RPMI8226 (cell line): ENCODE measurements at places on chromosomes 11 and 22.

DNA sequence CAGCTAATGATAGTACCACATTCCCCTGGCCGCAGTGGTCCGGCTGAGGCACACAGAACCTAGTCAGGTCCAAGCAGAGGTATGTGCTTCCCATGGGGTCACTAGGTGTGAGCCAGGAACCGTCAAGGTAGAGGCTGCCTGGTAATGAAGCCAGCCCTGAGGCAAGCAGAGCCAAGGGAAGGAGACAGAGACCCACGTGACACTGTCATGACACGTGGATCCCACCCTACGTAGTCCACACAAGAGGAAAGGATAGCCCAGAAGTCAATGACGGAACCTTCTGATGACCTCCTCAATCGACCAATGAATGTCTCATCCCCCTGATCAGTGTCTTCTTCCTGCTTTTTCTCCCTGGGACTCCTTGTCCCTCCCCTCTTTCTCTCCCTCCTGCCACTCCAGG, 19.0 kb downstream of the A4GALT start:
- no peak for DNase-seq

GRCh38 chr11:57778318-57779037, 16.9 kb downstream of the CTNND1 start:
- no peak for DNase-seq

DNA sequence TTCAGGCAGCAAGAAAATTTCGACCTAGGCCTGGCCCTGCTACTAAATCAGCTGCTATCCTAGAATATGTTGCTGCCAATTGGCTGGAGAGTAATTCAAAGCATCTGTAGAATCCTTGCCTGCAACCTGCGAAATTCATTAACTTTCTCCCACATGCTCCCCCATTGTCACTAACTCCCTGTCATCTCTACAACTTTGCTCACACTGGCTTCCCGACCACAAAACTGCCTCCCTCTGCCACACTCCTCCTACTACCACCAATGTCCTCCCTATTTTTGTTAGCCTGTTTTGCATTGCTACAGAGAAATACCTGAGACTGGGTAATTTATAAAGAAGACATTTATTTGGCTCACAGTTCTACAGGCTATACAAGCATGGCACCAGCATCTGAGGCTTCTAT, 570.6 kb downstream of the INSC start:
- DNase-seq, result no peak

DNA sequence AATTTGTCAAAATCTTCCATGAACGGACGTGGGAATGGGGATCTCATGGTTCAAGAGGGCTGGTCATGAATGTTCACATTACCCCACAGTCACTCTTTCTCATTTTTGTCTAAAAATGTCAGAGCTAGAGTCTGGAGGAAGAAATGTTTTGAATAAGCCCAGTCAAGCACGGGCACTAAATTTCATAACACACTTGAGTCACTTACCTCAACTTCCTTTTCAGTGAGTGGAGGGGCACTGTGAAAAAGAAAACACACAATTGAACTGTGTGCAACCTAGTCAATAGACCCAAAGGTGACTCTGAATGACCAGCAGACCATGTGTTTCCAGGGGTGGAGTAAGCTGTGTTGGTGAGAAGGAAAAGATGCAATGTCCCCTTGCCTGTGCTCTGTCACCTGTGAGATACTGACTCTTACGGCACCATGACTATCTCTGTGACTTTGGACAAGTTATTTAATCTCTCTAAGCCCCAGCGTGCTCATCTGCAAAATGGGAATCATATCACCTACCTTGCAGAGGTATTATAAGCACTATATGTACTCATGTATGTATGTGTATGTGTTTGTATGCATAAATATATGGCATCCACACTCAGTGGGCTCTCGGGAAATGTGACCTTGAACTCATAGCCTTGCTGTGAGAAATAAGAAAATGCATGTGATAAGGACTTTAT, 38.2 kb upstream of the LYVE1 start:
- no peak for DNase-seq

GRCh38 chr11:92284107-92284506, 59.5 kb downstream of the FAT3 start:
- DNase-seq, result no peak

GRCh38 chr11:27571154-27571810, 64.7 kb upstream of the LIN7C start:
- no peak for DNase-seq

- no peak for DNase-seq
Measured at GRCh38 chr11:94923004-94923334, 50.4 kb downstream of the CWC15 start.

DNA sequence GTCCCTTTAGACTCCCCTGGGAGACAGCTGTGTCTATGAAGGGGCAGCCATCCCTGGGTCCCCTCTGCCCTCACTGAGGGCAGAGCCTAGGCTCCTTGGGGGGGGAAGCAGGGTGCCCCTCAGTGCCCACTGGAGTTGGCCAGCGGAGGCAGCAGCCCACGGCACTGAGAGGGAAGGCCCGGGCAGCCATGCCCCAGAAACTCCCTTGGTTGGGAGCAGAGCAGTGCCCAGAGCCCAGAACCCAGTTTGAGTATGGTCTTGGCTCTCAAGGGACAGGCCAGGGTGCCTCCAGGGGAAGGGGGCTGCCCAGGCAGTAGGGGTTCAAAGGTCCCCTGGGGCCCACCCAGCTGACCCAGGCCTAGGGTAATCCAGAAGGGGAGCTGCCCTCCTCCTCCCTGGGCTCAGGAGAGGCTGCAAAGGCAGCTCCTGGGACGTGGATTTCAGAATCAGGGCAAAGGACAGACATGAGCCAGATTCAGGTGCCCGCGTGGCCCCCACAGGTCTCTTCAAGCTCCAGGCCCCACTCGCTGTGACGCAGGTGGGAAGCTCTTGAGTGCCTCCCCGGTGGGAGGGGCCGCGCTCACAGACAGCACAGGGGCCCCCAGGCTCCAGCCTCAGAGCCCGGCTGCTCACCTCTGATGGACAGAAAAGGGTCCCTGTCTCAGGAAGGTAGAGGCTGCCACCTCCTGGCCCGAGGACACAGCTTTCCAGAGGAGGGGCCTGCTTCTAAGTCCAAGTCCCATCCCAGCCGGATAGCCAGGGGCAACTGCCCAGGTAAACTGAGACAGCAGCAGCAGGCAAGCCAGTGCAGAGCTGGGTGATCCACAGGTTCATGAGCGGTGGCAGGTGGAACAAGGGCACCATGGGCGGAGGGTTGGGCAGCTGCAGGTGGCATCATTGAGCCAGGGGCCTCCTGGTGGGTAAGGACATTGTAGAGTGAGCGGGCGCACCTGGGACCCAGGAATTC, 2.6 kb downstream of the C11orf21 start:
- DNase-seq, result peak; percentile 21

- DNase-seq, result no peak
Measured at GRCh38 chr22:47551431-47551775, 789.0 kb downstream of the TBC1D22A start.

DNA sequence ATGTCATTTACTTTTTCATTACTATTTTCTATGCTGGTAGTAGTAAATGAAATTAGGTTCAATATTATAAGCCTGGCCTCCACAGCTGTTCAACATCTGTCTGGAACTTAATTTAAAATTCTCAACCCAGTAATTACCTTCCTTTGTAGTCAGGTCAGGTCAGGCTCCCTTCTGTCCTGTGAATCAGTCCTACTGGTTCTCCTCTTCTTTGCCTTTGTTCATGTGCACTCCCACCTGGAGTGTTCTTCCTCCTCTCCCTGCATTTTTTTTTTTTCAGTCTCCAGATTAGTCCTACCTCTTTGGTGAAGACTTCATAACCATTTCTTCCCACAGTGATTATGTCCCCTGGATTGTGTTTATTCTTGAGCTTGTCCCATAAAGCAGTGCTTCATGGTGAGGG, 67.9 kb downstream of the DKK3 start:
- no peak for DNase-seq

GRCh38 chr11:44632466-44633123, 67.1 kb downstream of the CD82 start:
- DNase-seq, result peak; percentile 54

GRCh38 chr11:31651822-31652221, 142.3 kb downstream of the ELP4 start:
- no peak for DNase-seq

- no peak for DNase-seq
Measured at GRCh38 chr22:23083315-23084021, 13.1 kb downstream of the GNAZ start.

DNA sequence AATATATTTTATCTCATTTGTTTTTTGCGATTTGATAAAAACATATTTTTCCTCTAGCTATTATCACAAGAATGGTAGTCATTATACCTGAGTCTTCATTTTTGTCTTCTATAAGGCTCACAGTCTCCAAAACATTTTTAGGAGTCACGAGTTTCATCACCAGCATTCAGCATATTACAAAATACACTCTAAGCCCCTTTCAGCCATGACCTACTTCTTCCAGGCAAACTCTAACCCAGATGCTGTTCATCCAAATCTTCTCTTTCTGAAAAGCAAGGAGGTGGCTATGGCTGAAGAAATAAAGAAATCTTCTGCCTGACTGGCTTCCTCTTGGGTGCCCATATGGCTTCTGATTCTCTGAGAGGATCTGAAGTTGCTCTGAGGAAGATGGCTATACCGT, 35.7 kb upstream of the USP47 start:
- DNase-seq, result no peak

DNA sequence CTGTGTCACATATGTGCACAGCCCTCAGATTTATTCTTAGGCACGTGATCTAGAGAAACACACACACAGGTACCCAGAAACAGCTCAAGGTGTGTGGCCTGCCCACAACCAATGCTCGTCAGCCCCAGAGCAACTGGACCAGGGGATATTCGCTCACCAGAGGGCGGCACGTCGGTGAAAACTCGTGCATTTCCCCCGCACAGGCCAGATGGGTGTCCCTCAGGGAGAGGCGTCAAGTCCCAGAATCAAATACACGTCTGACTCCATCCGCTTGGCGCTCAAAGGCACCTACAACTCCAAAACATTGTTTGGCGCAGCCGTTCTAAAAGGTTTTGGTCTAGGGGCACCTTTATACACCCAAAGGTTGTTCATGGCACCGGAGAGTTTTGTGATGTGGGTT, 429.0 kb downstream of the BRD1 start:
- no peak for DNase-seq

DNA sequence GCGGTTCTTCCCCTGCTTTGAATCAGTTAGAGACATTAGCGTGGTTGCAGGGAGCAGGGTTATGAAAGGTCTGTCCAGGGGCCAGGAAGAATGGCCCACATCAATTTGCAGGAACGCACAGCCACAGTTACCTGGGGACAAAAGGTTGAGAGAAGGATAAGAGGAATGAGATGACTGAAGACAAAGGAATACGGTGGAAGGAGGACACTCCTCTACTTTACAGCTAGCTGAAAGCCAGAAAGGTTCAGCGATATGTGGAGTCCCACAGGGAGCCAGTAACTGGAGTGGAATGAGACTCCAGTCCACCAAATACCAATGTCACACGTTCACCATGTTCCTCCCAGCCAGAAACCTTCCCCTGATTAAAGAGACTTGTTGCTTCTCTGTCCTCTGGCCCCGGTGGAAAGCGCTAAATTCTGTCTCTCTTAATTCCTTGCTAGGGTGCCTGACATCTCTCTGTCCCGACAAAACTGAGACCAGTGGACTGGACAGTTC, 10.7 kb downstream of the XNDC1N start:
- DNase-seq, result no peak

DNA sequence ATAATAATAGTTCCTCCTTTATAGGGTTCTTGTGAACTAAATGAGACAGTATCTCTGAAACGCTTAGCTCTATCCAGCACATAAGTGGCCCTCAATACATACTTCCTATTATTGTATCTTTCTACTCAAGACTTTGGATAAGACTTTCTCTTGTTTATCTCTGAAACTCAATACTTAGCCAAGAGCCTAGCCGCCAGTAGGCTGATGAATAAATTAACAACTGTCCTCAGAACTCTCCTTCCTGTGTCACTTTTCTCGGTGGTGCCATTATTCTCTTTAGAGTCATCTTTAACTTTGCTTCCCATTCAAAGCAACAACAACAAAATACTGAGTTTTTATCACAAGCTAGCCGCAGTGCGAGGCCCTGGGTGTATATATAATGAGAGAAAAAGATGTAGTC, 86.9 kb downstream of the FAM83F start:
- DNase-seq, result no peak

GRCh38 chr11:128734103-128734831, 40.4 kb downstream of the FLI1 start:
- DNase-seq, result peak; percentile 82

DNA sequence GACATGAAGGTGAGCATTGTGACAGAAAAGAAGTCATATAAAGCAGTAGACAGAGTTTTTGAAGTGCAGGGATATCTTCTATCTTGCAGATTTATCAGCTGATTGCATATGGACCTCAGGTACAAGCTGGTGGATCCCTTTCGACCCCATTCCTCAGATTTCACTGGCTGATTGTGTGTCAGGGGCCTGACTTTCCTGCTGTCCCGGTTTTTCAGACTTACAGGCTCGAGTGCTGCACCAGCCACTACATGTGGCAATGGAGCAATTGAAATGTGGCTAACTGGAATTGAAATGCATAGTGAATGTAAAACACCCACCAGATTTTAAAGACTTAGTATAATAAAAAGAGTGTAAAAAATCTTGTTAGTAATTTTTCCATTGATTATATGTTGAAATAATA, 50.3 kb downstream of the CLMP start:
- DNase-seq, result no peak

DNA sequence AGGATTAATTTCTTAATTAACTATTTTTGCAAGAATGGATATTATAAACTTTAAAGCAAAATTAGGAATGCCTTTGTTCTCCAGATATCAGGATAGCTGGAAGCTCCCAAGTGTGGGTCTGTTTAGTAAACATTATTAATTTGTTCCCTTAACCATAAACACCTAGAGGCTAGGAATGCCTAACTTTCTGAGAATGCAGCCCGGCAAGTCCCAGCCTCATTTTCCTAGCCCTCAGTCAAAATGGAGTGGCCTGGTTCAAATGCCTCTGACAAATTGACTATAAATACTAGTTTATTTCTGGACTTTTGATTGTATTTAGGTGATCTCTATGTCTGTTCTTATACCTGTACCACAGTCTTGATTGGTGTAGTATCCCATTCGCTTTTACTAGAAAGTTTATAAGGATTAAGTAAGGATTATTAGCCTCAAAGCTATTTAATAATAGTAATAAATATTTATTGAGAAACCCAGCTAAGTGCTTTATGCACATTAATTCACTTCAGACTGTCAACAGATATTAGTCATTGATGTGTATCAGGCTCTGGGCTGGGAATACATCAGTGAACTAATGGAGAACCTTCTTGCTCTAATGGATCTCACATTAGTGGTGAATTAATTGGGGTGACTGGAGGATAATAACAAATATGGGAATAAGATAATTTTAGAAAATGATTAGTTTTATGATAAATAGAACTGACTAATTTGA, 25.8 kb downstream of the PPME1 start:
- DNase-seq, result no peak

DNA sequence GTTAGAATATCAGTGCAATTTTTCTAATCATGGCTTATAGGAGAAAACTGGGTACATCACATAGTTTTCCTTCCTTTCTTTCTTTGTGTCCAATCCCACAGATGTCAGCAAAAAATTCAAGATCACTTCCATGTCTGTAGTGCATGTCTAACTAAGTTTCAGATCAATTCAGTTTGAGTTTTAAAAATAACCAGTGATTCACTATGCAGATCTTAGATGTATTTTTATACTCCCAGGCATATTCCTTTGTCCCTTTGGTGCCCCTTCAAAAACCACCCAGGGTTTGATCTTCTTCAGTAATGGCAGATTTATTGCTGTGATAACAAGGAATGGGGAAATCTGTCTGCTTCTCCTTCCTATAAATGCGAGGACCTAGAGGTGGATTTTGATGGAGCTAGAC, 915.6 kb downstream of the METTL15 start:
- DNase-seq, result no peak

- no peak for DNase-seq
Measured at GRCh38 chr11:129391360-129391759, 15.7 kb downstream of the BARX2 start.

- no peak for DNase-seq
Measured at GRCh38 chr11:45304992-45305335, 18.8 kb upstream of the SYT13 start.
